ENCODE measurements at places on chromosomes 2 and 18.

DNA sequence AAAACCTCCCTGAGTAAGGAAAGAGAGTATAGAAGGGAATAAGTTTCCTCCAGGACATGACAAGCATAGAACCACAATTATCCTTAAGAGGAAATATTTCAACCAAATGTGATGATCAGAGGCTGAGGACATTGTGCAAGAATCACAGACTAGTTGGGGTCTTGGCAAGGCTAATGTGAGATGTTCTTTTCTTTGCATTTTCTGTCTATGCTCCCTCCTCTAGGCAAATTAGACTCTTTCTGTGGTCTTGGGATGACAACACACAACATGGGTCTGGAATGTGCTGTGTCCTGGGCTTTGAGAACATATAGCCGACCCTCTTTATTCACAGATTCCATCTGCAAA is 32.0 kb upstream of the IL1RL1 start:
- no peak for DNase-seq

- no peak for DNase-seq
Measured at GRCh38 chr2:136381722-136382633, 264.0 kb upstream of the CXCR4 start.

DNA sequence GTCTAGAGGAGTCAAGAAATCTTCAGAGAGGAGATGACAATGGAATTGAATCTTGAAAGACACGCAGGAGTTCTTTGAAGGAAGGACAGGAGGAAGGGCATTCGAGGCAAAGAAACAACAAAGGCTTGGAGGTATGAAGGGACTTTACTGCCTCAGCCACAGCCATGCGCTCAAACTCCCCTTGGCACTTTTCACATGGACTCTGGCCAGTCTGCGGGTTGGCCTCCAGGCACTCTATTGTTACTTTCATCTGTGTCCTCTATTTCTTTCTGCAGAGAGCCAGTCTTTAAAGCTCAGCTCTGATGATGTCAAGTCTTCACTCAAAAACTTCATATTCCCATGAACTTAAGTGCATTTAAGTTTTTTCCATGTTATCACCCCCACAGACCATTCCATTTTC is 95.4 kb downstream of the ZAP70 start:
- no peak for DNase-seq

- DNase-seq = no peak
Measured at GRCh38 chr18:57150828-57151227, 3.9 kb downstream of the BOD1L2 start.

DNA sequence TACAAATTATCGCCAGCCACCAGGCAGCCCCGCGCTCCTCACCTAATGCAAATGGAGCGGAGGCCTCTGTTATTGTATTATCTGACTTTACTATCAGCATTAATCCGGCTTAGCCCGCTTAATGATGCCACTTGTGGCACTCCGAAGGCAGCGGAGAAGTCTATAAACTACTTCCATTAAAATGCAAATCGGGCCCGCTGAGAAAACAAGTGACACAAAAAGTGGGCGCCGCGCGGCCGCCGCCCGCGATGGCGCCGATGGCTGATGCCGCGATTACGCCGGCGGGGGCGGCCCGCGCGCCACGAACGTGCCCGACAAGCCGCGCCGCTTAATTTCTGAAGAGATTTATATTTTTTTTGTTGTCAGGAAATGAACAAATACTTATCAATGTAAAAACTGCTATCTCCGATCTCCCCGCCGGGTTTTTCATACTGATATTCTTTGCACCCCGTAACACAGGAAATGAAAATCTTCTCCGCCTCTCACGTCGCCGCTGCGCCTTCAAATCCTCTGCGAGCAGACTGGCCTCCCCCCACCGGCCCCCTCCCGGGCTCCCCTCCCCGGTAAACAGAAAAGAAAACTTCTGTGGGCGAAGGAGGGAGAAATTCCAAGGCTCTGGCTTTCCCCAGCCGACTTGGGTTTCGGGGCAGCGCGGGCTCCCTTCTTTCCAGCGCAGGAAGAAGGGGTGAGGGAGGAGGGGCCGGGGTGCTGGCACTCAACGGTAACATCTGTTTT is 221.8 kb downstream of the INSIG2 start:
- DNase-seq = peak; percentile 61

GRCh38 chr18:24354278-24354677 is 43.3 kb downstream of the OSBPL1A start:
- DNase-seq = no peak

DNA sequence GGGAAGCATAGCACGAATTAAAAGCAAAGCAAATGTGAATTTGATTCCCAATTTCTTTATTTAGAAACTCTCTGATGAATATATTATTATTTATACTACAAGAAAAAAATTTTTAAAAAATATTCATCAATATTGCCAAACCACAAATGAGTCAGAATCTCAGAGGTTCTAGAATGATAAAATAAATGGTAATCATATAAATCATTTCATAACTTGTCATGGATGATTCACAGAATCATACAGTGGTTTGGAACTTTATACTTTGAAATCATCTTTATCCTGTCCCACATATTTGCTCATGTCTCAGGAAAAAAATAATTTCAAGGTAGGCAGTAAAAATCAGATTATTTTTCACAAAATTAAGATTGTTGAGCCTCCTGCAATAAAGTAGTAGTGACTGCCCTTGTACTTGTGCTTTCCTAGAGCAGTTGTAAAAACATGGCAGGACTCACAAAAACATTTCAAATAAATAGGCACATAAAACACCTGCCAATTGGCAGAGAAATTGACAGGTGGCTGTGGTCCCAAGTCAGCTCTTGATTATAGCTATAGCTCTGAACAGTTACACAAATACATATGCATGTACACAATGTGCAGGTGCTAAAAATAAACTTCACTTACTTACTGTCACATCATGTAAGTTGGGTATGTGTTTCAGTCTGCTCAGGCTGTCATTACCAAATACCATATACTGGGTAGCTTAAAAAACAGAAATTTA is 273.9 kb upstream of the SESTD1 start:
- no peak for DNase-seq

GRCh38 chr18:36468161-36468560 is 170.6 kb downstream of the FHOD3 start:
- no peak for DNase-seq

GRCh38 chr2:165818920-165819319 is 24.9 kb upstream of the GALNT3 start:
- no peak for DNase-seq

DNA sequence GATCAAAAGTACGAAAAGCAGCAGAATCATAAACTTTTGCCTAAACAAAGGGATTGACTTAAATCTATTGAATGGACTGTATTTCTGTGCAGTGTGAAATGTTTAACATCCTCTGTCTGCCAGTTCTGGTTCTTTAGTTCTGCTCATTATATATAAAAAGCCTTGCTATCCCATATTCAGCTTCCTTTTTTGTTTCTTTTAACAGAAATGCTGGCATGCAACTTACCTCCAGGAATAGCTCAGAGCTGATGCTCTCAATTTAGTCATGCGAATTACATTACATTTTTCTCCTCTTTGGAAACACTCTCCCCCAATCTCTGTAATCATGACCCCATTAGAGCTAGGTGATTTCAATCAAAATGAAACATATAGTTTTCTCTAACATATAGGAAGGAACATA is 73.6 kb downstream of the SPHKAP start:
- DNase-seq = no peak

- DNase-seq = peak; percentile 73
Measured at GRCh38 chr2:46776687-46777327, 138.8 kb downstream of the MCFD2 start.

DNA sequence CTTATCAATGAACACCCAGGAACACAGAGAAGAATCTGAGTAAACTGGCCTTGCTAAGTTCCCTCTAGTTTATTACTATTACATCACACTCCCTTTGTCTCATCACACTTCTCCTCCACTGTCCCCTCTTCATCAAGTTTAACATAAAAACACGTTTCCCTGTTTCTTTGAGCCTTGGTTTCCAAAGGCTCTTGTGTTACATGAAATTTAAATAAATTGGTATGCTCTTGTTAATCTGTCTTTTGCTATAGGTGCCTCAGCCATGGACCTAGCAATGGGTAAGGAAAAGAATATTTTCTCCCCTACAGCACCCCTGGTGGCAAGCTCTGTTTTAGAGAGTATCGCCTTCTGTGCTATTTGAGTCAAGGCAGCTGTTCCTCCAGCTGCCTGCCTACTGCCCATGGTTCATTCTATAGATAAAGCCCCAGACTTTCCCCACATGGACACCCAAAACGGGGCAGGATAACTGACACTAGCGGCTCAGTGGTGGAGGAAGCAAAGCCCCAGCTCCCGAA is 31.8 kb downstream of the TGIF1 start:
- DNase-seq = no peak

- DNase-seq = no peak
Measured at GRCh38 chr2:62297624-62298010, 101.7 kb downstream of the B3GNT2 start.

DNA sequence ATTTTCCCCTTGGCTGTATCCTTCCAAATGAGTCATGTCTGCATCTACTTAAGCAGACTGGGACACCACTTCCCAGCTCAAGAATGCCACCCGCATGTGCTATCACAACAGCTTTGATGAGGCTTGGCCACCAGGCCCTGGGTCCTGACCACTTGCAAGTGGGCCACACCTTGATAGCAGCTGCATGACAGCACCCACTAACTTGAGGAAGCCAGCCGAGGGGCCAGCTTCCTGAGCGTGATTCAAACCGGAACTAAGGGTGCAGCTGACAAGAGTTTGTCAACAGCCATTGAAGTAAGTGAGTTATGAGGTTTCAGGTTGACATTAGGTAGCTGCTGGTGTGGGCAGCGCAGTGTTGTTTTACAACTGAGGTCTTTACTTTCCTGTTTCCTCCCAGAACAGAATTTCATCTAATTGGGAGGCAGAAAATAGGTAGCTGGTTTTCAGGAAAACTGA is 54.4 kb downstream of the EPHA4 start:
- DNase-seq = no peak

GRCh38 chr18:10060469-10060782 is 146.6 kb downstream of the VAPA start:
- DNase-seq = no peak

- no peak for DNase-seq
Measured at GRCh38 chr18:22052405-22053105, 116.8 kb upstream of the GATA6 start.

- DNase-seq = no peak
Measured at GRCh38 chr2:127614731-127615130, 31.2 kb upstream of the GPR17 start.

GRCh38 chr2:13488965-13489364 is 772.2 kb downstream of the TRIB2 start:
- DNase-seq = no peak

DNA sequence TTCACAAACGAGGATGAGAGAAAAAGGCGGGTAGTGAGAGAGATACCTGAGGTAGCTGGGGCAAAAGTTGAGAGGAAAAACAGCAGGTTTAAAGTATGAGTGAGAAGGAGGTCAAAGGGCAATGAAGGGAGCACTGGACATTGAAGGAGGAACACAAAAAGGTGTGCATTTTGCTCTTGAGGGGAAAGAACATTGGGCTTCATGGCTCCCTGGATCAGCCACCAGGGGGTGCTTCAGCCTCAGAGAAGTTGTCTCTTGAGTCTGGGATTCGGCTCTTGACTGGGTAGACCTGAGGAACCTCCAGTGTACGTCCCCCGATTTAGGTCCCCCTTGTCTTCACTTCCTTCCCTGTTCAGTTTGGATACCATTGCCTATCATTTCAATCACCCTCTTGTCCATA is 128.5 kb downstream of the RAPGEF4 start:
- peak; percentile 74 for DNase-seq

- no peak for DNase-seq
Measured at GRCh38 chr2:180983468-180984242, 3.2 kb downstream of the UBE2E3 start.

- DNase-seq = no peak
Measured at GRCh38 chr2:28252311-28252710, 140.3 kb upstream of the FOSL2 start.

- DNase-seq = no peak
Measured at GRCh38 chr2:64482765-64483504, 29.0 kb downstream of the LGALSL start.

GRCh38 chr18:27994571-27994970 is 182.4 kb downstream of the CDH2 start:
- no peak for DNase-seq

GRCh38 chr2:179403624-179404023 is 139.0 kb upstream of the SESTD1 start:
- DNase-seq = no peak

DNA sequence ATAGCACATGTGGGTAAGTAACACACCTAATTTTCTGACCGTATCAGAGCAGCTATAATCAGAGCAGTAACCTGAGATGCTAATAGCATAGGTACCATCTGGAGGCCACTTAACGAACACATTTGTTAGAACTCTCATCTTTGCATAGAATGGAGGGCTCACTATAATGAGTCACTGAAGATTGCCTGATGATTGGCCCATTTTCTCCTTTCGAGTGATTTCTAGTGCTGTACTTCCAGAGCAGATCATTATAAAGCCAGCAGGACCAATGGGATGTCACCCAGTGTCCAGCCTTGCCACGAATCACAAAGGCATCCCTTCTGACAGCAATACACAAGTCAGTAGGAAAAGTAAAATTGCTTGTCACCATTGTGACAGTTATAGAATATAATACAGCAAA is 81.7 kb upstream of the REV1 start:
- DNase-seq = no peak

- DNase-seq = no peak
Measured at GRCh38 chr18:21798126-21798525, 57.5 kb downstream of the MIB1 start.

DNA sequence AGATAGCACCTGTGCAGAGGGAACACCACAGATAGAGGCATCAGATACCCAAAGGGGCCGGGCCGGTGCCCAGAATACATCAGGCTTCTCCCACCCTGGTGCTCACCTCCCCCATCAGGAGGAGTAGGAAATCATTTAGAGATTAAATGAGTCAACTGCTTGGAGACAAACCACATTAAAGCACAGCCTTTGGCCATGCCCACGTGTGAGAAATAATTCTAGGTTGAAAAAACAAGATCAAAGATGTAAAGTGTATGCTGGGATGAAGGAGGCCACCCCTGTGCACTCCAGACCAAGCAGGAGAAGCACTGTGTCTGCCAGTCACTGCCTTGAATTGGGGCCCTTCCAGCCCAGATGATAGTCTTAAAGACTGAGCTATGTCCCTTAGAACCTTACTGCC is 152.8 kb upstream of the ACAA2 start:
- no peak for DNase-seq

- no peak for DNase-seq
Measured at GRCh38 chr18:22980394-22980793, 47.3 kb downstream of the RBBP8 start.

DNA sequence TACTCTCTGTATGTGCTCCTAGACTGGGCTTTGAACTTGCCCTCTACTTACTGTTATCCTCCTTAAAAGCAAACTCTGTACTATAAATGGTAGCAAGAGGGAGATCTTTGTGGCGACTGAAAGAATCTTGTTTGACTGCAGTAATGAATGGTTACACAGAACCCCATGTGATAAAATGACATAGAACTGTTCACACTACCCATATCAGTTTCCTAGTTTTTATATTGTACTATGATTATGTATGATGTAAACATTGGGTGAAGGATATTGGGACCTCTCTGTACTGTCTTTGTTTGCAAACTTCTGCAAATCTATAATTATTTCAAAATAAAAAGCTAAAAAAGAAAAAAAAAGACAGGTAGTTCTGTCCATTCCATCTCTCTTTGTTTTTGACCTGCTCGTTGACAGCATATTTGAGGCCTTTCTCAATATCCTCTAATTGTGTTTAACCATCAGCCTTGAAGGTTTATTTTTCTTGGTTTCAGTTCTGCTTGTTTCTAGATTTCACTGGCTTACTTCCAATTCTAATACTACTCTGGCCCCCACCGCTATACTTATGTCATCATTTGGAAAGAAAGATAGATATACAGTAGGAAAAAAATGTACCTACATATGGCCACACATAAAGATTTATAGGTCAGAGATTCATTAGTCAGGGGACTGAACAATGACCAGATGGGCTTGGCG is 79.2 kb upstream of the MYO3B start:
- no peak for DNase-seq

GRCh38 chr2:100969998-100970397 is 32.1 kb upstream of the RPL31 start:
- no peak for DNase-seq
